ENCODE measurements at places on chromosomes 5 and 9.

DNA sequence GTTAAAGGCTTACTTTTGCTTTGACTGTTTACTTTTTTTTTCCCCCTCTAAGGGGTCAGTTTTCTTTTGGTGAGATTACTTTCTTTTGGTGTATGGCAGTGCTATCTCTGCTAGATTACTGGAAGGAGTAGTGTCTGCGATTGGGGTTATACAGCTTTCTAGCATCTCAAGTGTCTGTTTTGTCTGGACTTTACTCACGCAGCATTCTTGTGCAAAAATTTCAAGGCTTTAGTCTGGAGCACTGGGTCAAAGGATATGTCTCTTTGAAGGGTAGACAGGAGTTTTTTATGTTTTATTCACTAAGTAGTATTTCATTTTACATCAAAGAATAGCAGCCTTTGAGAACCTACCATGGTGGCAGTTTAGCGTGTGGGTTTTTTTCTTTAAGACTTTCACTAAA lies 52.6 kb downstream of the NDUFS4 start:
- no peak for DNase-seq

GRCh38 chr9:133709691-133710571 lies 28.2 kb downstream of the SARDH start:
- no peak for DNase-seq

DNA sequence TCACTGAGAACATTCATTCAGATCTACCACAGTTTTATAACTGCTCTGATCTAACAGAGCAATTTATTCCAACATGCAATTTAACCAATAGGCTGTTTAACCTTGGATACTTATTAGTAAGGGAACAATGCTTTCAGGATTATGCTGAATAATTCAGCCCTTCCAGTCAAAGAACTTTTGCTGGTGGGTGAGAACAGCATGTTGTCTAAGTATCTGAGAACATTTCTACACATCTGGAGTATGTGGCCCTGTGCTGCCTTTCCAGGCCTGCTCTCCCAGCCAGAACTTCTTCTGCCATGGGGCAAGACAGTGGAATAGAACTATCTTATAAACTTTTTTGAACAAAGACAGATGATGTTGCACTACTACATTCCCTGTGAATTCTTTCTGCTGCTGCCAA lies 55.8 kb downstream of the NFIB start:
- no peak for DNase-seq

- DNase-seq: no peak
These were observed 70.9 kb downstream of the EGFLAM start for GRCh38 chr5:38329132-38329715.

- DNase-seq: peak; percentile 29
These were observed 208.3 kb downstream of the ENC1 start for GRCh38 chr5:74432216-74432615.

GRCh38 chr9:109482391-109482916 lies 15.7 kb downstream of the PTPN3 start:
- no peak for DNase-seq

GRCh38 chr5:72848474-72849428 lies 32.3 kb downstream of the TNPO1 start:
- no peak for DNase-seq

- no peak for DNase-seq
These were observed 205.7 kb downstream of the AGTPBP1 start for GRCh38 chr9:85536076-85536475.

DNA sequence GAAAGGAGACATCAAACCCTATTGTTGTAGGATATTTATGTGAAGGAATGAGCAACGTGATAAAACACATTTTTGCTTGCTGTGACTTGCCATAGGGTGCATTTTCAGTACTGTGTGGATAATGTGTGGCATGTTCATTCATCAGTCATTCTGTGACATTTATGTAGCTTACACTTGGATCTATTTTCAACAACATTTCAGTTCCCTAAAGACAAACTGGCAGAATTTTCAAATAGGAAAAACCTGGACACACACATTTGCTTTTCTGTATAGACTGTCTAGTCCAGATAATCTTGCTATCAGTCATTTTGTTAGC lies 127.7 kb downstream of the TMC1 start:
- no peak for DNase-seq

DNA sequence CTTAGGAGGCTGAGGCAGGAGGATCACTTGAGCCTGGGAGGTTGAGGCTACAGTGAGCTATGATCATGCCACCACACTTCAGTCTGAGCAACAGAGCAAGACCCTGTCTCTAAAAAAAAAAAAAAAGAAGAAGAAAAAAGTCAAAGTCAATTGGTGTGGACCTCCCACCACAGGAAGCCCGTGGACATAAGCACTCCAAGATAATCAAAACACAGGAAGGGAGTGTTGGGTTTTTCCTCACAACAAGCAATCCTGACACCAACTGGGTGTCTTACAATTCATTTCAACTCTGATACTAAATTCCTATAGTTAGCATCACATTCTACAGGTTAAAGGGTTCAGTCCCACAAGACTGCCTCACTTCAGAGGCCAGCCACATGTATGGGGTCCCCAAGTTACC lies 70.7 kb downstream of the PDE6A start:
- no peak for DNase-seq

- DNase-seq: no peak
These were observed 92.9 kb downstream of the INIP start for GRCh38 chr9:112624711-112625707.

DNA sequence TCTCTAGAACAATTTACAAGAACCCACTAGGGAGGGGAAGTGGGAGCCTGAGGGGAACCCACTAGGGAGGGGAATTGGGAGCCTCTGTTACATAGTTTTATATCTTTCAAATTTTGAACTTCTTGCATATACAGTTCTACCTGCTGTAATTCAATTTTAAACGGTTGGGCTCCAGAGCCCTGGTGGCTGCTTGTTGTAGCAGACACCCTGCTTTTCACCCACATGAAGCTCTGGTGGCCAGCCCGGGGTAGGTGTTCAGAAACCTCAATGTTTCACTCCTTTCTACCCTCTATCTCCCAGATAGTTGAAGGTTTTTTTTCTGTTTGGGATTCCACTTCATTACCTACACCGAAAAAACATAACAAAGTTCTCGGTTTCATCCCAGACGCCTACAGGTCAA lies 124.4 kb downstream of the TMEM174 start:
- DNase-seq: no peak

DNA sequence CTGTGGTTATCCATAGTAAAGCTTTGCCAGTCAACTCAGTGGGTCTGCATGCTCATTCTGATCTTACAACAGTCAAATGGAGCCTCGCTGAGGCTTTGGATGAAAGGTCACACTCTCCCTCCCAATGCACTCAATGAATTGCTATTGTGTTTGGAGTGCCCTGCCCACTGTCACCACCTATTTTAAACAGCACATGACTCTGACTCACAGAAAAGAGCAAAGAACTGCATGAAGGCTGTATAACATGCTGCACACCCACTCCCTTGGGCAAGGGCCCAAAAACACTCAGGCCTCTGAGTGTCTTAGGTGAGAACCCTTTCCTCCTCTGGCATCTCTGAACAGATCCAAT lies 118.7 kb upstream of the CCDC112 start:
- DNase-seq: no peak

GRCh38 chr5:174294891-174295620 lies 249.6 kb downstream of the NSG2 start:
- DNase-seq: no peak

DNA sequence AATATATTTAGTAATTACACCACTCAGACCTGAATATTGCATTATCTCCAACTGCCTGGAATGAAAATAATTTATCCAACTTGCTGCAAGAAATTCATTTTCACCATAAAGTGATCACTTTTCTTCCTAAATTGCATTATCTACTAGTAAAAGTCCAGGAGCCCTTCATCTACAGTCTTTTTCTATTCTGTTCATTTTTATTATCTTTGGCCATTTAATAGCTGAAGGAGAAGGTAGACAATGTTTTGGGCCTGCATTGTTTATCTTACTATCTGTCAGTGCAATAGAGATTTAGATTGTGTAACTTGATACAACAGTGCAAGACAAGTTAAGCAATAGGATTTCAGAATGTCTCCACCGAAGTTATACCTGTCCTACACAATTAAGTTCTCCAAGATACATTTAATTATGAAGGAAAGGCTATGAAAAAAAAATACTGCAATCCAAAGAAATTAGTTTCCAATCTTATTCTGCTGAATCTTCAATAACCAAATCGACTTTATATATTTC lies 1339.7 kb upstream of the CDH6 start:
- no peak for DNase-seq

DNA sequence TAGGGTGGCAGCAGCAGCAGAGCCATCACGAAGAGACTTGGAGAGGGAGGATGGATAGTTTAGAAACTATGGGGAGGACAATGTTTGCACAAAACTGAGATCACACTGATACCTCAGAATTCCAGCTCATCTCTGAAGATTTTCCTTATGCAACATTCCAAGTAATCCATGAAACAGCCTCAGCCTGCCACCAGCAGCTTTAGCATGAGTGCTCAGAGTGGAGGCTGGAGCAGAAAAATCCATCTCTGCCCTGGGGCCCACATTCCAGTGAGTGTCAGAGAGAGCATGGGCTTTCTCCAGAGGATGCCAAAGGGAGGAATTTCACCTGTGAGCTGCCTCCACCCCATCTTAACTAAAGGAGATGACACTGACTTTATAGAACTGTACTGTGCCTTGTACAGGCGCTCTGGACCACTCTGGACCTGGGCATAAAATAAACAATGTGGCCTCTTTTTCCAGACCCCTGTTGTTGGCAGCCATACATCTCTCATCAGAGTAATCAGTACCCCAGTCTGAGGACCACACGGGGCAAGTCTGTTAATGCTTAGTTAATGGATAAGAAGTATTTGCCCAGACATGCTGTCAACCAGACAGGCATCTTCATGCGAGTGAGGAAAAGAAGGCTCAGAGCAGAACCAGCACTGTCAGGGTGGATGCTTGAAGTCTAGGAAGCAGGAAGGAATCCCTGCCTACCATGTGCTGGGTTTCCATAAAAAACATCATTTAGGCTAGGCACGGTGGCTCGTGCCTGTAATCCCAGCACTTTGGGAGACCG lies 440.9 kb downstream of the ENC1 start:
- DNase-seq: no peak

- no peak for DNase-seq
These were observed 263.7 kb downstream of the SEMA5A start for GRCh38 chr5:9282211-9282610.

GRCh38 chr5:53068291-53068836 lies 41.2 kb downstream of the MOCS2 start:
- no peak for DNase-seq

Measured in NCI-H1092 (cell line).